ENCODE measurements at places on chromosomes 3 and 15. TPM values are rescaled to one million over a fixed set of nuclear protein-coding genes. Genes with fewer than 3 reads are reported as not detected.
A peak's percentile ranks its signal among the peaks of the same experiment; 100 is the strongest.

DNA sequence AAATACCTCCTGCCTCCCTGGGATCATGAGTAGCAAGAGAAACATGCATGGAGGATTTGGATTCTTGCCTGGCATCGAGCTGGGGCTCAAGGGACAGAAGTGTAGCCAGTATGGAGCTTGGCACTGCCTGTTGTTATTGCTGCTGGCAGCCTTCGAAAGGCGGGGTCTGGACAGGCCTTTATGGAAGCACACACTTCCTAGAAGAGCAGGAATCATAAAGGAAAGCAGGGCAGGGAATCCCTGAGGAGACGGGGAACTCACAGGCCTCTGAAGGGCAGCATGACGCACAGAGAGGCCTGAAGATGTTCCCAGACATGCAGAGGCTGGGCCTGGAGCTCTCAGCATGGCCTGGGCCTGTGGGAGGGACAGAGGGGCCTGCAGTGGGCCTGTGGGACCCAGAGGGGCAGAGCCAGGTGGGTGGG is 18.6 kb upstream of the SLC41A3 start:
- DNase-seq = no peak
- H3K27ac ChIP-seq = no peak overlapping the region
- no peaks in the 10 kb centered on the region for H3K4me1 ChIP-seq
- H3K27me3 ChIP-seq = no peaks in the 10 kb centered on the region

GRCh38 chr3:169266351-169266750 is 397.2 kb downstream of the MECOM start:
- no peaks in the 10 kb centered on the region for H3K4me1 ChIP-seq
- no peak overlapping the region for H3K27ac ChIP-seq
- peaks cover 3% of the 10 kb centered on the region for H3K27me3 ChIP-seq
- DNase-seq = no peak
- H3K4me3 ChIP-seq = no peak overlapping the region
- no peaks in the 10 kb centered on the region for H3K36me3 ChIP-seq

GRCh38 chr15:68481321-68481720 is 49.4 kb upstream of the ITGA11 start:
- H3K4me1 ChIP-seq = no peaks in the 10 kb centered on the region
- no peak for DNase-seq
- H3K27me3 ChIP-seq = peaks cover 18% of the 10 kb centered on the region
- no peak overlapping the region for H3K4me3 ChIP-seq

DNA sequence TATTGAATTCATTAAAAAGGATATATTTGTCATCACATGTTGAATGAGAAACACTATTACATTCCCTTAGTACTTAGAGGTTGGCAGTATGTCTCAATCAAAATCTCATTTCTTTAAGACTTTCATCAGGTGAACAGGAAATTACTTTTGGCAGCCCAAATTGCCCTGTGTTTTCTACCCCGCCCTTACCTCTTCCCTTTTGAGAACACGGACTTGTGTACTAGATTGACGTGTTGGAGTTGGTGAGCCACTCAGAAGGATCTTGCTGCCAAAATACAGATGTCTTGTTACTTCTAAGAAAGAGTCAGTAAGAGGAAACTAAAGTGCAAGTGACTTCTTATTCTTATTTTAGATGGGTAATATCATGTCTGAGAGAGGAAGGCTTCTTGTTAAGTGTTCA is 386.9 kb downstream of the FEZF2 start:
- no peak for DNase-seq
- H3K27me3 ChIP-seq = no peaks in the 10 kb centered on the region
- H3K4me1 ChIP-seq = no peaks in the 10 kb centered on the region
- no peaks in the 10 kb centered on the region for H3K36me3 ChIP-seq
- H3K27ac ChIP-seq = no peak overlapping the region

- no peaks in the 10 kb centered on the region for H3K36me3 ChIP-seq
- no peak for DNase-seq
- no peak overlapping the region for H3K27ac ChIP-seq
- no peak overlapping the region for H3K4me3 ChIP-seq
- H3K27me3 ChIP-seq = peaks cover 2% of the 10 kb centered on the region
- no peaks in the 10 kb centered on the region for H3K4me1 ChIP-seq
These were observed 299.0 kb downstream of the MECOM start for GRCh38 chr3:169364497-169364896.

GRCh38 chr15:85795337-85796305 is 896 bp upstream of the KLHL25 start:
- peaks cover 33% of the 10 kb centered on the region for H3K4me1 ChIP-seq
- peaks cover under 1% of the 10 kb centered on the region for H3K36me3 ChIP-seq
- H3K27me3 ChIP-seq = peaks cover 2% of the 10 kb centered on the region
- peak overlapping the region; percentile 63 for H3K27ac ChIP-seq
- DNase-seq = no peak

DNA sequence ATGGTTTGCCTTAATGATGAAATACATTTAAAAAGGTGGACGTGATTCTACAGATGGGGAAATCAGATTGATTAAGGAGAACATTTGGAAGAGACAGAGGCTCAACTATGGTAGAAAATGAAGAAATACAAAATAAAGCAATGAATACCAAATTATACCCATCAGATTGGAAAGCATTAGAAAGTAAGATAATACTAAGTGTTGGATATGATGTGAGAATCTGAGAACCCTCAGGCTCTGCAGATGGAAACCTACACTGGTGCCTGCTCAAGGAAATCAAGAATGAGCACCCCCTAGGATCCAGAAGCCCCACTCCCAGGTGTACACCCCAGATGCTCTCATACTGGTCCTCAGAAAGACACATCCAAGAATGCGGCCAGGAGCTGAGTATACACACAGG is 4.6 kb downstream of the FAM174B start:
- peaks cover 1% of the 10 kb centered on the region for H3K4me1 ChIP-seq
- DNase-seq = no peak
- H3K27me3 ChIP-seq = peaks cover 28% of the 10 kb centered on the region
- H3K27ac ChIP-seq = no peak overlapping the region
- H3K4me3 ChIP-seq = no peak overlapping the region
- no peaks in the 10 kb centered on the region for H3K36me3 ChIP-seq

GBE1 gene
- 20.2 TPM for total RNA-seq

ISL2 gene
- total RNA-seq = 0.82 TPM

GRIP2 gene
- total RNA-seq = 0.15 TPM

SPRED1 gene
- total RNA-seq = 0.29 TPM

ADIPOQ gene
- total RNA-seq = not detected

RCN2 gene
- total RNA-seq = 26.8 TPM

Measured in activated CD4-positive, alpha-beta T cell treated with anti-CD3 and anti-CD28 coated beads, Interleukin-2, amount 10 ng/mL, durations not matched to agents 7 days and 5 days (primary cell).